ENCODE measurements at places on chromosomes 1 and 21. TPM values are rescaled to one million over a fixed set of nuclear protein-coding genes. Genes with fewer than 3 reads are reported as not detected.

The LRRC53 gene
- not detected for total RNA-seq

The HES2 gene
- not detected for total RNA-seq

The TNFRSF8 gene
- total RNA-seq, result 3.3 TPM

The DEPDC1 gene
- 0.62 TPM for total RNA-seq

The GJA8 gene
- not detected for total RNA-seq

The ASCL5 gene
- not detected for total RNA-seq

The CD1B gene
- total RNA-seq, result not detected

The COL11A1 gene
- not detected for total RNA-seq

The CDA gene
- 2.4 TPM for total RNA-seq

The RABIF gene
- 5.7 TPM for total RNA-seq

The C2CD2 gene
- 17.1 TPM for total RNA-seq

The CD2 gene
- 1.4 TPM for total RNA-seq

The ARTN gene
- total RNA-seq, result 0.86 TPM

The ADORA1 gene
- total RNA-seq, result 27.9 TPM

The HES3 gene
- total RNA-seq, result not detected

The NBPF10 gene
- total RNA-seq, result 1.2 TPM

The CDC14A gene
- 4.7 TPM for total RNA-seq

The KCNT2 gene
- 3.8 TPM for total RNA-seq

The RYR2 gene
- total RNA-seq, result 433 TPM

The FAM163A gene
- not detected for total RNA-seq

The SPRR1B gene
- not detected for total RNA-seq

The RHD gene
- total RNA-seq, result 0.09 TPM

The TSACC gene
- not detected for total RNA-seq

The MSH4 gene
- total RNA-seq, result 0.44 TPM

The IRF6 gene
- total RNA-seq, result 21.8 TPM

The GPR37L1 gene
- 0.05 TPM for total RNA-seq

The CRYBG2 gene
- not detected for total RNA-seq

The ARHGEF2 gene
- total RNA-seq, result 70.8 TPM

The TIMM17A gene
- total RNA-seq, result 64.7 TPM

The PLEKHG5 gene
- 11.8 TPM for total RNA-seq

The IL20 gene
- total RNA-seq, result not detected

The SLC44A3 gene
- 3.7 TPM for total RNA-seq

The DCST2 gene
- 0.59 TPM for total RNA-seq

The ESRRG gene
- total RNA-seq, result 17.5 TPM

The HLX gene
- total RNA-seq, result 4.5 TPM

The PSEN2 gene
- total RNA-seq, result 17.8 TPM

The PGLYRP4 gene
- total RNA-seq, result not detected

The S100A14 gene
- total RNA-seq, result 1.8 TPM

The ETV3L gene
- total RNA-seq, result not detected

The ZNF695 gene
- total RNA-seq, result 0.26 TPM

The UBE4B gene
- 47.8 TPM for total RNA-seq

The KRTAP6-3 gene
- not detected for total RNA-seq

The PITHD1 gene
- total RNA-seq, result 39.6 TPM

The KCNN3 gene
- 4.6 TPM for total RNA-seq

The SAMD13 gene
- 0.50 TPM for total RNA-seq

The ACOT11 gene
- total RNA-seq, result 15.2 TPM
